ENCODE measurements at places on chromosomes 3 and 15.

DNA sequence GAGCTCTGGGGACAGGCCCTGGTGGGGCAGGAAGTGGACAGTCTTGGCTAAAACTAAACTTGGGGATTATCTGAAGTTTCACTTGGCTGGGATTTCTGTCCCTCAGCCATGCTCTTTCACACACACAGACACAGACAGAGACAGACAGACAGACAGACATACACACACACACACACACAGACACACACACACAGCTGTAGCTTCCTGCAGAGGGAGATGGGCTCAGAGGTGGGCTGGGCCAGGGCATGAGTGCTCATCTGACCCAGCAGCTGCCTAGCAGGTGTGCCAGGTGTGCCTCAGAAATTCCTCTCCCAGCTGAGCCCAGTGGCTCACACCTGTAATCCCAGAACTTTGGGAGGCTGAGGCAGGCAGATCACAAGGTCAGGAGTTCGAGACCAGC is 3.3 kb downstream of the RHOV start:
- no peak for DNase-seq

- DNase-seq: no peak
Observed at GRCh38 chr3:8997151-8997550, 33.9 kb upstream of the RAD18 start.

- DNase-seq: no peak
Observed at GRCh38 chr3:53850895-53851294, 4.5 kb downstream of the IL17RB start.

DNA sequence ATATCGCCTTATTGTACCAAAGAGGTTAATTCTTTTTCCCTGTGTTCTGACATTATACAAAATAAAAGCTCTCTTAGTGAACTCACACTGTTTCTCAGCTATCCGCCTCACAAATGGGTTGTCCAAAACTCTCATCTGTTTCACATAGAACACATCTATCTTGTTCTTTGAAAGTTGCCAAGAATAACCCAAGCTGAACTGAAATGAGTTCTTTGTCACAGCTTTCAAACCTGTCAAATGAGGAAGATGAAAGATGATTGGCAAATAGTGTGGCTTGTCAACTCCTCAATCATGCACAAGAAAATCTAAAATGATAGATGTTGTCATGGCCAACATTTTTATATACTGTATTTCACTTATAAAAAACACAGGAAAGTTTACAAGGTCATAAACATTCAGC is 168.1 kb upstream of the OSTN start:
- DNase-seq: no peak

DNA sequence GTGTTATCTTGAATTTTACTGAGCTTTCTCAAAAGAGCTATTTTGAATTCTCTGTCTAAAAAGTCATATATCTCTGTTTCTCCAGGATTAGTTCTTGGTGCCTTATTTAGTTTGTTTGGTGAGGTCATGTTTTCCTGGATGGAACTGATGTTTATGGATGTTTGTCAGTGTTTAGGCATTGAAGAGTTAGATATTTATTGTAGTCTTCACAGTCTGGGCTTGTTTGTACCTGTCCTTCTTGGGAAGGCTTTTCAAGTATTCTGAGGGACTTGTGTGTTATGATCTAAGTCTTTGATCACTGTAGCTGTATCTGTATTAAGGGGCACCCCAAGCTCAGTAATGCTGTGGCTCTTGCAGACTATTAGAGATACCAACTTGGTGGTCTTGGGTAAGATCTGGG is 10.6 kb upstream of the RAD51 start:
- DNase-seq: no peak

DNA sequence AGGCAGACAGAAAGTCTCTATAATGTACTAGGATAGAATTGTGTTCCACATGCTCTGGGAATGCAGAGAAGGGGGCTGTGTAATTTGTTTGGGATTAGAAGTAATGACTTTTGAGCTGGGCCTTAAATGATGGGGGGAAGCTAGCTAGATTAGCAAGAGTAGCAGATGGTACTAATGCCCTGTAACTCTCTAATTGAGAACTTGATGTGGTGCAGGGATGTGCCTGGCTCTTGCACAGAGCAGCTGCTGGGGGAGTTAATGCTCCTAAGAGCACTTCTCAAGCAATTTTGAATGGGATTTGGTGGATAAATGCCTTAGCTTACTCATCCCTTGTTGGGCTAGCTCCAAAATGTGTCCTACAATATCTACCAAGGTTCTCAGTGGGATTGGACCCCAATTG is 12.4 kb upstream of the SYN2 start:
- DNase-seq: no peak

DNA sequence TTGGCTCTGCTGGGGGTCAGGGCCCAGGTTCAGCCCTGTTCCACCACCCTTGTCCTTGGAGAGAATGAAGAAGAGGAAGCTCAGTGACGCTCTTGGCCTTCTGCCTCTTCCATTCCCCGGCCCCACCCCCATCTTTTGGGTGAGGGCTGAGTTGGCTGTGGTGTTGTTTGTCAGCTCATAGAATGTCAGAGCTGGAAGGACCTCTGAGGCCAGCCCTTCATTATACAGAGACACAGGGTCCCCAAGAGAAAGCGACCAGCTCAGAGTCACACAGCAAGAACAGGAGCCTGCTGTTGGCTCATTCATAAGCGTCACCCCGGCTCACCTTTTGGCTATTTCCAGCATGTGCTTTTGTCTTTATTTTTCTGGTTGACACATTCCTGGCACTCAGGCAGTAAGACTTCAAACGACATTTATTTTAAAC is 68.2 kb downstream of the AAGAB start:
- DNase-seq: no peak

- DNase-seq: no peak
Observed at GRCh38 chr15:98758224-98758623, 109.9 kb downstream of the IGF1R start.

DNA sequence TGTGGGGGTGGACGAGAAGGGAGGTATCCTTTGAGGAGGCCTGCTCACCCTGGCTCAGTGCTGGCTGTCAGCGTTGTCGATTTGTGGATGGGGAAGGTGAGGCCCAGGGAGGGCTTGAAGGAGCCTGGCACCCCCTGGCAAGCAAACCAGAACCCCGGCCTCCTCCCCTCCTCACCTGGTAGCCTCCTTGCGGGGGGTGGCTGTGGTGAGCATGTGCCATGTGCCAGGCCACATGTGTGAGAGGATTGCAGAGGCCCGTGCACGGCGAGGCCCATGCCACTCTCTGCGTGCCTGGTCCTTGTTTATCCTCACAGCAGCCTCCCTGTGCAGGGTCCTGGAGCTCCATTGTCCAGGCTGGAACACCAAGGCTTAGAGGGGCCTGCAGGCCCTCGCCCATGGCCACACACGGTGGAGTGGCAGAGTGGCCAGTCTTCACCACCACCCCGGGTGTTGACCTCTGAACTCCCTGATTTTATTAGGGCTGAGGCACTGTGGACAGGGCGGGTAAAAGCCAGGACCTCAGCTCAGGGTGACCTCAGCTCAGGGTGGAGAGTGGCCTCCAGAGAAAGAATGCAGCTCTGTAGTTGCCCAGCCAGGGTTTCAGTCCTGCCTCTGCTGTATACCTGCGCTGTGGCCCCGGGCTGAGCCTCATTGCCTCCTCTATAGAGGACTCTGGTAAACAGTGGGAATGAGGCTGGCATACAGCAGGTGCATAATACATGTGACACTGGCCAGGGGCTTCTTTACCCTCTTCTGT is 29.1 kb downstream of the HDAC11 start:
- no peak for DNase-seq

DNA sequence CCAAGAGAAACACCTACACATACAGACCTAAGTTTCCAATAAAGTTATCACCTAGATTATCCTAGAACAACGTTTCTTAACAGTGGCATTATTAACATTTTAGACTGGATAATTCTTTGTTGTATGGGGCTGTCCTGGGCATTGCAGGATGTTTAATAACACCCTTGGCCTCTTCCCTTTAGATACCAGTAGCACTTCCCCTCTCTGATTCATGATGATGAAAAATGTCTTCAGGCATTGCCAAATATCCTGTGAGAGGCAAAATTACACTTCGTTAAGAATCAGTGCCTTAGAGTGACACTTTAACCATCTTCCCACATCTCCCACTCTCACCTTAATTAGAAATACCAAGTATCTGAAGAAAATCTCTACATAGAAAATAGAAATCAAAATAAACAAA is 352.6 kb downstream of the CGGBP1 start:
- DNase-seq: no peak

GRCh38 chr15:51706291-51706690 is 25.0 kb downstream of the SCG3 start:
- no peak for DNase-seq

DNA sequence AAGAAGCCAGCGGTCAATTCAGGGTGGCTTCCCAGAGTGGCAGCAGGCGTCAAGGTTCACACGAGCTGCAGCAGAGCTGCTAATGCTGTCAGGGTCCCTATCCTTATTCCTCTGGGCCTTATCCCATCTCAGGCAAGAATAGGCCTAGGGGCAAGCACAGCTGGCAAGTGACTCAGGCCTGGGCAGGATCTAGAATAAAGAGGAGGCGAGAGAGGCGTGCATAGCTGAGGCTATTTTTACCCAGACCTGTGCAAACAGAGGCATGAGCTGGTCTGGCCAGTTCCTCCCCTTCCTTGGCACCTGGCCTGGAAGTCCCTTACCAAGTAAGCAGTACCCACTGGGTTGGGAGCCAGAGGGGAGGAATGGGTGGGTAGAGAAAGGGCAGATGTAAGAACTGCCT is 12.2 kb upstream of the VIPR1 start:
- no peak for DNase-seq

- DNase-seq: no peak
Observed at GRCh38 chr15:88802250-88802990, 816 bp upstream of the ACAN start.

DNA sequence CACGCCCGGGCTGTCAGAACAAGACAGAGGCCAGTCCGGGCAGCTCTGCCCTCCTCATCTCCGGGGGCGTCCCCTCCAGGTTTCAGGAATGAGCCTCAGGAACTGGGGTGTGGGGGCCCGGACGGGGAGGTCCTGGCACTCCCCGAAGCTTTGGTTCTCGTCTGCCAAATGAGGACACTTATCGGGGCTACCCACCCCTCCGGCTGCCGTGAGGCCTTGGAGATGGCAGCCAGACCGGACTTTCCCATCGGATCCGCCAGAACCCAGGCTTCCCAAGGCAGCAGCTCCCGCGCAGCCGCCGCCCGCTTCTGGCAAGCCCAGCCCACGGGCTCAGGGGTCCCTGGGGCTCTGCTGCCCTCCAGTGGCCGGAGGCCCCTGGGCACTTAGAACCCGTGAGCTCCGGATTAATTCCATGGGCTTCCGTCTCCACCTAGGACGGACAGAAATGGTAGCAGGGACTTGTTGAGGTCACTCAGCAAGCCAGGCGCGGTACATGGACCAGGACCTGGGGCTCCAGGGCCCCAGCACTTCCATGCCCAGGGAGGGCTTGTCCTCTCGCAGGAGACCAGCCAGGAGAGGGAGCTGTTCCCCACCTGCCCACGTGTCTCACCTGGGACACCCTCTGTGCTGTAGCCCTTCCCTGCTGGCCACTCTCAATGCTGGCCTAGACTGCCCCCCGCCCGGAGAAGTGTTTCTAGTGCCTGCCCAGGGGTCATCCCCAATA is 89.4 kb downstream of the LINGO1 start:
- peak; percentile 54 for DNase-seq

- no peak for DNase-seq
Observed at GRCh38 chr3:41033956-41034519, 165.3 kb upstream of the CTNNB1 start.

DNA sequence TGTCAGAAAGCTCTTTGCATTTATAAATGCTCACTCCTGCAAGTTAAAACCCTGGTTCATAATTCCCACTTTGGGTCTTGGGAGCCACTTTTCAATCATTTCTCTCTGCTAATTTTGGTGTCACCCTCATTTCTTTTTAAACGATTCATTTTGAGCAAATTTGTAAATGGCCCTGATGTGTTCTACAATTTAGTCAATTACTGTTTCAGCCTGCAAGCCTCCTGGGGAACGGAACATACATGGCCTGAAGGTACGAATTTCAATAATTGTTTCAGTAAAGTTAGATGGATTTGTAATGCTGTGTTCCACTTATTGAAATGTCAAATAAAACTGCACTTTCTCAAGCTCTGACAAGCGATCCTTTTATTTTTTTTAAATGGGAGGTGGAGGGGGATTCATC is 43.2 kb downstream of the MAP2K5 start:
- DNase-seq: no peak

- no peak for DNase-seq
Observed at GRCh38 chr3:32372213-32372490, 19.5 kb upstream of the CMTM7 start.

GRCh38 chr15:92877416-92877815 is 22.7 kb upstream of the CHD2 start:
- DNase-seq: no peak

DNA sequence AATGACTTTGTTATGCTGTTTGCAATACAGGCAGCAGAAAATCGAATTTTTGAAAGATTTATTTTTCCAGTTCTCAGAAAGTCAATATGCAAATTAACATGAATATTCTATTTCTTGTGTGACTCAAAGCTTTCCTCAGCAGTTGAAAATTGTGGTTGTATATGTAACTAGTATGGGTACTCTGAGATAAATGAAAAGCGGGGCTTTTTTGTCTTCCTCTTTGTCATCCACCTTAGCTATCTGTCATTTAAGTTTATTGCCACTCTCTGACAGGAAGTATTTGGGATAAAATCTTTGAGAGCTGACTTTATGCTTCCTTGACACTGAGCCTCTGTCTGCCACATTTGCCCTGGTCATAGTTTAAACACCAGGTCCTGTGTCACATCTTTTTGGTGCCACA is 91.5 kb downstream of the ATG7 start:
- no peak for DNase-seq

DNA sequence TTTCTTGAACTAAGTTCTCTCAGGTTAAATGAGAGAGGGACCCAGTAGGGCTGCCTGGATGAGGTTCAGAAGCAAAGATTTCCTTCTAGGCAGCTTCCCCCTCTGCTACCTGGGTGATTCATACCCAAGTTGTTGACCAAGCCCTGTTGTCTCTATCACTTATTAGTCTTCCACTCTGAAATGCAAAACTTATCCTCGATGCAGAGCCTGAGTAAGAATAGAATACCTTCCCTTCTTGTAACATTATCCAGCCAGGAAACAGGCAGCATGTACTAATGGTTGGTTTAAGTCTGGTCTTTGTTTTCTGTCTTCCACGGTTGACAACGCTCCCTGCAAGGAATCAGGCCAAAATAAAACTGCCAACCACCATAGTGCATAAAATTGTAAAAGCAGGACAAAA is 377.3 kb downstream of the MECOM start:
- no peak for DNase-seq

GRCh38 chr3:59601486-59601885 is 551.7 kb upstream of the CFAP20DC start:
- no peak for DNase-seq

GRCh38 chr3:10408680-10409079 is 87.8 kb upstream of the SEC13 start:
- no peak for DNase-seq

DNA sequence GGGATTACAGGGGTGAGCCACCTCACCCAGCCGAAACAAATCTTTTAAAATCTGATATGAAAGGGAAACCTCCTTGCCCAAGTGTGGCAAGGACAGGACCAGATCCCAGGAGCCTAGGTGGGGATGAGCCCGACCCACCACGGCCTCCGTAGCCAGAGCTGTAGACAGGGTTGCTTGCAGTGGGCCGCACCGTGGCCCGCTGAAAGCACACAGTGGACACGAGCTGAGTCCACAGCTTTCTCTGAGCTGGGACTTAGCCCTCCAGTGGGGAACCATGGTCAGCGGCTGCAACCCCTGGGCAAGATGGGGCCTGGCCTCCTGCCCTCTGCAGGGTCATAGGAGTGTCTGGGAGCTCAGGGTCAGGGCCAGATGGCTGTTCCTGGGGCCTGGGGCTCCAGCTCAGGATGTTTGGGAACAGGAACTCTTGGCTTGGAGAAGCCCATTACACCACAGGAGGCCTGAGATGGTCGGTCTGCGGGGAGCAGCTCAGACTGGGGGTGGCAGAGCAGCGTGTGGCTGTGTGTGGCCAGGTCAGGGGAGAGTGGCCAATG is 24.7 kb downstream of the GP9 start:
- no peak for DNase-seq
